ENCODE measurements at places on chromosomes 13 and 19.

DNA sequence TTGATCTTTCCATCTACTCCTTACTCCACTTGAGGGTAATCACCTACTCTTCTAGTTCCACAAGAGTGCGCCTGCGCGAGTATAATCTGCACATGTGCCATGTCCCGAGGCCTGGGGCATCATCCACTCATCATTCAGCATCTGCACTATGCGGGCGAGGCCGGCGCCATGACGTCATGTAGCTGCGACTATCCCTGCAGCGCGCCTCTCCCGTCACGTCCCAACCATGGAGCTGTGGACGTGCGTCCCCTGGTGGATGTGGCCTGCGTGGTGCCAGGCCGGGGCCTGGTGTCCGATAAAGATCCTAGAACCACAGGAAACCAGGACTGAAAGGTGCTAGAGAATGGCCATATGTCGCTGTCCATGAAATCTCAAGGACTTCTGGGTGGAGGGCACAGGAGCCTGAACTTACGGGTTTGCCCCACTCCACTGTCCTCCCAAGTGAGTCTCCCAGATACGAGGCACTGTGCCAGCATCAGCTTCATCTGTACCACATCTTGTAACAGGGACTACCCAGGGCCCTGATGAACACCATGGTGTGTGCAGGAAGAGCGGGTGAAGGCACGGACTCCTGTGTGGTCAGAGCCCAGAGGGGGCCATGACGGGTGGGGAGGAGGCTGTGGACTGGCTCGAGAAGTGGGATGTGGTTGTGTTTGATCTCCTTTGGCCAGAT lies 2.7 kb upstream of the KLK2 start:
- no peak for DNase-seq

- no peak for DNase-seq
Measured at GRCh38 chr13:99989276-99990125, 7.9 kb downstream of the ZIC2 start.

DNA sequence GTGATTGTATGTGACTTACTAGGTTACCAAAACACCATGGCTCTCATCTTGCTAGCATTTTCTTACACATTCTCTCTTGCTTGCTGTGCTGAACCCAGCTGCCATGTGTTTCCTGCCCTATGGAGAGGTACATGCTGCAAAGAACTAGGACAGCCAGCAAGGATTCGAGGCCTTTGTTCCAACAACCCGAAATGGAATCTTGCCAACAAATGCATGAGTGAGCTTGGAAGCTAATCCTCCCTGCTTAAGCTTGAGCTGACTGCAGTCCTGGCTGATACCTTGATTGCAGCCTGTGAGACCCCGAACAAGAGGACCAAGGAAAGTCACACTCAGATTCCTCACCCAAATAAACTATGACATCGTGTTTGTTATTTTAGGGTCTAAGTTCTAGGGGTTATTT lies 651.2 kb downstream of the SLITRK6 start:
- DNase-seq, result no peak

DNA sequence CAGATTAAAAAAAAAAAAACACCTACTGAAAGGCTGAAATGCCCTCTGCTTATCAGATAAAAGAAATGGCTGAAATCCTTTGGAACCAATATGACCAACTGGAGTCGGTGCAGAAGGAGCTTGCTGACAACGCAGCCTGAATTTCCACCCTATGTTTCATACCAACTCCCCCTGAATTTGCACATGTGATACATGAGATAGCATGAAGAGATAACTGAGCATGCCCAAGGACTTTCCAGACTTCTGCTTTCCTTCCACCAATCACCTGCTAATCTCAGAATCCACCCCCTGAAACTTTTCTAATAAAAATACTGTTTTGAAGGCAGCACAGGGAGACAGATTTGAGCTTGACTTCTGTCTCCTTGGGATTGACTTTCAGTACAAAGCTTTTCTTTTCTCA lies 32.2 kb upstream of the WDFY2 start:
- no peak for DNase-seq

DNA sequence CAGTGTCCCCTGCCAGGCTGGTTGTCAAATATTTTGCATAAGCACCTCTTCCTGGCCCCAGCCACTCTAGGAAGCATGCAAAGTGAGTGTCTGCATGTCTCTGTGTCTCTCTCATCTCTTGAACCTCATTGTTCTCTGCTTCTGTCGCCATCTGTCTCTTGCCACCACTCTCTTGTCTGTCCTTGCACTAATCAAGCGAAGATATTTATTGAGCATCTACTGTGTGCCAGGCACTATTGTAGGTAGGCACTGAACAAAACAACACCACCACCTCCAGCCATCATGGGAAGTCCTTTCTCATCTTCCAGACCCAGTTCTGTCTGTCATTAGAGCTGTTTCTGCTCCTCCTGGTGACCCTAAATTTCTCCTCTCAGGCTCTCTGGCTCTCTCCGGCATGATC lies 52.0 kb upstream of the SHKBP1 start:
- no peak for DNase-seq

- DNase-seq, result no peak
Measured at GRCh38 chr13:110984381-110984780, 69.5 kb upstream of the ANKRD10 start.

GRCh38 chr19:29724746-29725145 lies 9.7 kb upstream of the C19orf12 start:
- no peak for DNase-seq

DNA sequence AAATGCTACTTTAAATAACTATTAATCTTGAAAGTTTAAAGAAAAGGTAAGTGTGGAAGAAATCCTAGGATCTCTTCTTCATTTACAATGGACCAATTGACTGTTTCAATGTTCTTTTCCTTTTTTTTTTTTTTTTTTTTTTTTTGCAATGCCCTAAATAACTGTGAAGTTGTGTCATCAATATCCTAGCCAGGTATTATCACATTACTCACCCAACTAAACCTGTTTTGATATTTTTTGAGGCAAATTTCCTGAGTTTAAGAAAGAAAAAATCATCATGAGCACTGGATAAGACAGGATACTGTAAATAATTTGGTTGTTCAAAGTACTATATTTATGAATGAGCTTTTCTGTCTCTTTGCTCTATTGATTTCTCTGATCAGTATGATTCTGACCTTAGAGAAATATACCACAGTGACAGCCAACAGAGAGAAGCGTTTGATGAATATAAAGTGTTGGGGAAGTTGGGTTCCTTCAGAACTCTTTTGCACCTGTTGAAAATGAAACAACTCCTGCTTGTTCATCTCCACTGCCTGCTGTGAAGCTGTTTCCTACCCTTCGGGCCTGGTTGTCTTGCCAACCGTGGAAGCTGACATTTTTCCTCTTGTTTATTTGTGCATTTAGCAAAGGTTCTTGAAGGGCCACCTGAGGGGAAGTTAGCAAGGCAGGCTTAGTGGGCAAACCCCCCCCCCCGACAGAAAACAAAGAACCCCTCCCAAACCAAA lies 1220.5 kb upstream of the SLC10A2 start:
- DNase-seq, result no peak

GRCh38 chr19:2145831-2146241 lies 5.5 kb downstream of the AP3D1 start:
- no peak for DNase-seq

DNA sequence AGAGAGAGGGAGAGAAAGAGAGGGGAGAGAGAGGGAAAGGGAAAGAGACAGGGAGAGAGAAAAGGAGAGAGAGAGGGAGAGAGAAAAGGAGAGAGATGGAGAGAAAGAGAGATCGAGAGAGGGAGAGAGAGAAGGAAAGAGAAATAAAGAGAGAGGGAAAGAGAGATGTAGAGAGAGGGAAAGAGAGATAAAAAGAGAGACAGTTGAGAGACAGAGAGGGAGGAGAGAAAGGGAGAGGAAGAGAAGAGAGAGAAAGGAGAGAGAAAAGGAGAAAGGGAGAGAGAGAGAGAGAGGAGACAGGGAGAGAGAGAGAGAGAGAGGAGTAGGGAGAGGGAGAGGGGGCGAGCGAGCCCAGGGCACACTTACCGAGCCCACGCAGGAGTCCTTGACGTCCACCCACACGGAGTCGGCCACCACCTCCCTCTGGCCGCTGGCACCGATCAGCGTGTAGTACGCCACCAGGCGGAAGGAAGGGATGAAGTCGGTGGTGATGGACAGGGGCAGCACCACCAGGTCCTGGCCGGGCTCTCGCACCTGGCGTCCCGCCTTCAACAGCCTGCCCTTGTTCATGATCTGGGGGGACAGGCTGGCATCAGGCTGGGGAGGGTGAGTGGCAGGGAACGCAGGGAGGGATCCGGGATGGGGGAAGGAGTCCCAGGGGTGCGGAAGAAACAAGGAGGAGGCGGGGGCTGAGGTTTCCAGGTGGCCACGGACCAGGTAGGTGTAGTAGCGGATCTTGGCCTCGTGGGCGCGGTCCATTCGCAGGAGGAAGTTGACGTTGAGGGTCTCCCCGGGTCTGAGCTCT lies 10.0 kb downstream of the C3 start:
- no peak for DNase-seq

- DNase-seq, result no peak
Measured at GRCh38 chr19:18428173-18428786, 9.1 kb downstream of the SSBP4 start.

DNA sequence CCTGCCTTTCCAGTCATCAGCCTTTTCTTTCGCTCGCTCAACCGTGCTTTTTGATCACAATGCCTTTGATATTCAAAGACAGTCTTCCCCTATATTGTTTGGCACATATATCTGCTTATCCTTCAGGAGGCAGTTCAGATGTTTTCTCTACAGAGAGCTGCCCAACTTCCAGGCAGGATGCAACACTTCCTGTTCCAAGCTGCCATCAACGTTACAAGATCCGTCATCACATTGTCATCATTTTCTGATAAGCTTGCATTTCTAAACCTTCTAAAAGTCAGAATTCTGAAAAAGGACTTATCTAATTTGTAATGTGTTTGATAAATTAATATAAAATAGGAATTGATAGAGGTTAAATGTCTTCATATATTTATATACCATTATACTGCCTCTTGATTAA lies 574.2 kb downstream of the TBC1D4 start:
- DNase-seq, result no peak

DNA sequence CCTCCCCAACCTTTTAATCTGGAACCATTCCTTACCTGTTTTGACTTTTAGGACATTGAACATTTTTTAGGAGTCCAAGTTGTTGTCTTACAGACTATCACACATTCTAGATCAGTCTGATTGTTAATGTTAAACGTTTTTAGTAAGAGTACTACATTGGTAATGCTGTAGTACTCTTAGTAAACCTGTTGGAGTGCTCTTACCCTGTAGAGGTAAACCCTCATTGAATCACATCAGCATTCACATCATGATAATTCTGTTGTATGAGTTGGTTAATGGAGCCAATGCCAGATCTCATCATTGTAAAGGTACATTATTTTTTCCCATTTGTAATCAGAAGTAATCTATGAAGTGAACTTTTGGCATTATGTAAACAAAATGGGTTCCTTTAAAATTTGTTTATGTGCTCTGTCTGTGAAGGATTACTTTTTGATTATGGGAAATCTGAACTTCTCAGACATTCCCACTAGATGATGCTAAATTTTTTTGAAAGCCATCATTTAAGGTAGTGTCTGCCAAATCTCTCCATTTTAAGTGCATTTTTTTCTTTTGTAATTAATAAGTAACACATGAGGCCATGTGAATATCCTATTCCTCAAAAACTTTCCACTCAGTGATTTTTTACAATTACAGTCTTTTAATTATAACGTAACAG lies 55.2 kb downstream of the VWA8 start:
- DNase-seq, result peak; percentile 32

Measured in AG20443 (cell line).